ENCODE measurements at places on chromosomes 7 and 10.

DNA sequence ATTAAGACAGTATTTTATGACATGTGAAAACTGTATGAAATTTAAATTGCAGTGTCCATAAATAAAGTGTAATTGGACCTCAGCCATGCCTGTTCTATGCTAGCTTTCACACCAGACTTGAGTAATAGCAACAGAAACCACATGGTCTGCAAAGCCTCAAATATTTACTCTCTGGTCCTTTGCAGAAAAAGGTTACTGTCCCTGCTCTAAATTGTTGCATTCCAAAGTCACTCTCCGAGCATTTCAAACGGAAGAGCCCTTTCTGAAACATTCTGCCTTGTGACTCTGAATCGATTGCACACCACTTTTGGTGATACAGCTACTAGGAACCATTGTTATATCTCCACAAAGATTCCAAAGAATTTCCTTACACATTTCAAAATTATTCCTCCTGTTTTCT is 81.0 kb upstream of the STK17A start:
- no peaks in the 10 kb centered on the region for H3K27me3 ChIP-seq
- H3K4me1 ChIP-seq, result no peaks in the 10 kb centered on the region
- no peaks in the 10 kb centered on the region for H3K36me3 ChIP-seq
- H3K4me3 ChIP-seq, result no peak overlapping the region

DNA sequence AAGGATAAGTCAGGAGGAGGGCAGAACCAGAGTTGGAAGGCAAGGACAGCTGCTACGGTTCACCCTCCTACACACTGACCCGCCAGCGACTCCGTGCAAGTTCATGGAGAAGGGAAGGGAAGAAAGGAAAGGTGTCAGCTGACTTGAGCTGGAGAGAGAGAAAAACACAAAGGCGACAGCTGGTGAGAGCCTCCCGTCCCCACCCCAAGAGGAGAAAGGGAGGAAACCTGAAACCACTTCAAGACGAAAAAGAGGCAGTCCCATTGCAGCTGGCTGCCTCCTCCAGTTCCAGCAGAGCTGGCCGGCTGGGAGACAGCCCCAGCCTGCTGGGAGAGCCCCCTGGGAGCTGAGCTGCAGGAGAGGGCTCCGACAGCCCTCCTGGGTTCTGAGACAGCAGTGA is 75.2 kb downstream of the PARD3 start:
- peaks cover 23% of the 10 kb centered on the region for H3K4me1 ChIP-seq
- no peaks in the 10 kb centered on the region for H3K36me3 ChIP-seq
- DNase-seq, result no peak

DNA sequence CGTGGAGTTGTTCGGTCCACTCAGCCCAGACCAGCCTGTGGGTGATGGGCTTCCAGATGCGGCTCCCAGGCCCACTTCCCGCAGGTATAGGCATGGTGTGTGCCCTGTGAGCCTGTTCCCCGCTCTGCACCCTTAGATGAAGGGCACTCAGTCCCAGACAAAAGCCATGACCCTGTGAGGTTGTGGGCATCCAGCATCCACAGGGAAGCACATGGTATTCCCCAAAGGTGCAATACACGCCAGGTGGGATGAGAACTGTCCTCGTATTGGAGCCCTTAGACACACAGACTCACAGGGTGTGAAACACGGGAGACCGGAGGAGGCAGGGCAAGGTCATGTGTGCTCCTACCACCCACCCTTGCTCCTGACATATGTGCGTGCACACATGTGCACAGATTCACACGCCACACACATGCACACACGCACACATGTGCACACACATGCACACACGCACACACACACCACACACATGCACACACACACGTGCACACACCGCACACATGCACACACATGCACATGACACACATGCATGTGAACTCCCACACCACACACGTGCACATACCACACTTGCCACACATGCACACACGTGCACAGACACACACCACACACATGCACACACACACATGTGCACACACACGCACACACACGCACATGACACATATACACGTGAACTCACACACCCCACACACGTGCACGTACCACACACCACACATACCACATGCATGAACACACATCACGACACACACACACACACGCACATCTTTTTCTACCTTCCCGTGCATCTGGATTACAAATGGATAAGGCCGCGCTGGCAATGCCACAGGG is 319.4 kb downstream of the WDR37 start:
- no peak overlapping the region for H3K27ac ChIP-seq
- H3K36me3 ChIP-seq, result no peaks in the 10 kb centered on the region
- no peak overlapping the region for H3K4me3 ChIP-seq
- peaks cover 44% of the 10 kb centered on the region for H3K27me3 ChIP-seq
- no peaks in the 10 kb centered on the region for H3K4me1 ChIP-seq

DNA sequence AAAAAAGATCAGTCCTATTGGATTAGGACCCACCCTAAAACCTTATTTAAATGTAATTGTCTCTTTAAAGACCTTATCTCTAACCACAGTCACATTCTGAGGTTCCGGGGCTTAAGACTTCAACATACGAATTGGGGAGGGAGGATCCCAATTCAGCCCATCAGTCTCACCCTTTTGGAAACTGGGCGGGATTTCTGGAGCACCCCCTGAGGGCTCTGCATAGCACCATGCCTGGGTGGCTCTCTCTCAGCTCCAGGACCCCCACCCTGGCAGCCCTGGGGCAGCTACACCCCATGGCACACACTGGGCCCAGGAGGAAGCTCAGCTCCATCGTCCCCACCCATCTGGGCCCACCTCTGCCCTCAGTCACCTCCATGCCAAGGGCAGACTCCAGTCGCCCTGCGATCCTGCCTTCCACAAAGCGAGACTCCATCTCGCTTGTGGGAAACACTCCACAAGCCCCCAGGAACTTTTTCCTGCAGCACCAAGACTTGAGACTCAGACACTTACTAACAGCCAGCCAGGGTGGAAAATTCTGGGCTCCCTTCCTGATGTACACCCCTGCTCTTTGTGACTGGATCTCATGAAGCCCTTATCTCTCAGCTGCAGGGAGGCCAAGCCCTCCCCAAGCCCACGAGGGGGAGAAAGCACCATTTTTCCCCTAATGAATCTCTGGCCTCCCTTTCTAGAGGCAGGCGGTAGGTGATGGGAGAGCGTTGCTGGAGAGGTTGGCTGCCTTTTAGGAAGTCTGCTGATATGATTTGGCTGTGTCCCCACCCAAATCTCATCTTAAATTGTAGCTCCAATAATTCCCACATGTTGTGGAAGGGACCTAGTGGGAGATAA is 90.8 kb upstream of the KDM7A start:
- H3K27me3 ChIP-seq, result no peaks in the 10 kb centered on the region
- H3K4me3 ChIP-seq, result no peak overlapping the region
- no peaks in the 10 kb centered on the region for H3K4me1 ChIP-seq
- no peaks in the 10 kb centered on the region for H3K36me3 ChIP-seq
- no peak overlapping the region for H3K27ac ChIP-seq
- DNase-seq, result no peak

DNA sequence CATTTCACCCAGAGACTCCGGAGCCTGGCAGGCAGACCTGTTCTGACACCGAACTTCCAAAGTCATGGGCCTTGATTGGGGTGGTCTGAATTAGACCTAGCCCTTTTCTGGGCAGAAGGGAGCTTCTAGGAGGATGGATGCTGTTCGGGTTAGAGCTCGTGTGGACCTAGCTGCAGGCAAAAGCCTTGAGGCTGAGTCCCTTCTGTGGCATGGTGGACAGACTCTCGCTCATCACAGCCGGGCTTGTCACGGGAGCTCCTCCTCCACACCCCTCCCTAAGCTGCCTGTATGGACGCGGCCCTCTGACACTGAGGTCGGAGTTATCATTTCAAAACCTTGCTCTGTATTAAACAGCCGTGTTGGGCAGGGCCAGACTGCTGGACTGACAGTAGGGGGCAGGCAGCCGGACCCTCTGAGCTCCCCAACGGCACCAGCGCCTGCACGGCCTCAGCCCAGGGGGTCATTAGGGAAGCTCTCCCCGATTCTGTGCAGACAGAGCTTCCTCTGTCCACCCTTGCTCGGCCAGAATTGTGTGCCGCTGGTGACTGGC is 2.2 kb downstream of the IRF5 start:
- no peak overlapping the region for H3K27ac ChIP-seq

DNA sequence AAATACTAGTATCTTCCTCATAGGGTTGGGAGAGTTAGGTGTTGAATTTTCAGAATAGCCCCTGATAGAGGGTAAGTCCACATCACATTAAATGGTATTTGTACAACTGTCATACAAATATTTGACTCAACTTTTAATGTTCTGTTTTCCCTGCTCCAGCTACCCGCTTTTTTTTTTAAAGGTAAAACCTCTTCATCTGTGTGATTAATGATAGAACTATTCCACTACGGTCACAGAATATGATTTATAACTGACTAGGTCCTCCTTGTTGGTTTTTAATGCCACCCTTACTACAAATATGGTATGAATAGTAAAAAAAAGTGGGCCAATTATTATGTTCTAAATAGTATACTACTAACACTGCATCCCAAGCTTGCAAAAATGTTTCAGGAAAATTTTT is 15.6 kb upstream of the NRP1 start:
- H3K4me1 ChIP-seq, result no peaks in the 10 kb centered on the region
- H3K27me3 ChIP-seq, result no peaks in the 10 kb centered on the region
- no peaks in the 10 kb centered on the region for H3K36me3 ChIP-seq
- no peak for DNase-seq
- H3K4me3 ChIP-seq, result no peak overlapping the region

- DNase-seq, result no peak
- peak overlapping the region; percentile 73 for H3K4me3 ChIP-seq
- H3K4me1 ChIP-seq, result peaks cover 80% of the 10 kb centered on the region
- H3K27me3 ChIP-seq, result no peaks in the 10 kb centered on the region
These were observed 1.1 kb downstream of the ARHGAP12 start for GRCh38 chr10:31927565-31927883.

DNA sequence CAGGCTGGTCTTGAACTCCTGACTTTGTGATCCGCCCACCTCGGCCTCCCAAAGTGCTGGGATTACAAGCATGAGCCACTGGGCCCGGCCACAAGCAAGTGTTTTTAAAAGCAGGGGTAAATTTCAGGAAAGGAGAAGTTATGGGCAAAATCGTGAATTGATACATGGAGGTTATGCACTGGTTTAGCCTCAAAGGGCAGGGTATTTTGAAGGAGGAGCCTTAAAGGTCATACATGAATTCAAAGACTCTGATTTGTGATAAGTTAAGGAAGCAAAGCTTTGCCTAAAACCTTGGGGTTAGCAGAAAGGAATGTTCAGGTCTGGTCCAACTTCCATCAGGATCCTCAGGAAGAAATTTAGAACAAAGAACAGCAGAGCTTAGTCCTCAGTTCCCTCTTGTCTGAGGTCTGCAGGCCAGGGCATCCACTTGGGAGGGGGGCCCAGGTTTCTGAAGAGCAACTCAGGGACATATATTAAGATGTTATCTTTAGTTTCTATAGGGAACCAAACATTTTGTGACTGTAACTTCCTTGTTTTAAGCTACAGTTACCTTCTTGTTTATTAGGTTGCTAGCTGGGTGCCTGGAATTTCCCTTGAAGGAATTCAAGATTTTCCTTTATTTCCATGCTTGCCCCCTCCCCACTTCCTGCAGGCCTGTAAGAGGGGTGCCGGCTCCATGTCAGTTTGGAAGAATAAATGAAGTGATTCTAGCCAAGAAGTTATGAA is 2.8 kb upstream of the REPIN1 start:
- no peaks in the 10 kb centered on the region for H3K27me3 ChIP-seq
- H3K27ac ChIP-seq, result no peak overlapping the region
- peaks cover 13% of the 10 kb centered on the region for H3K4me1 ChIP-seq

GRCh38 chr10:11183015-11183414 is 165.3 kb downstream of the CELF2 start:
- no peaks in the 10 kb centered on the region for H3K36me3 ChIP-seq
- no peaks in the 10 kb centered on the region for H3K27me3 ChIP-seq
- H3K4me1 ChIP-seq, result no peaks in the 10 kb centered on the region

GRCh38 chr7:157278791-157279724 is 57.7 kb upstream of the DNAJB6 start:
- peaks cover 11% of the 10 kb centered on the region for H3K4me1 ChIP-seq
- DNase-seq, result no peak
- no peak overlapping the region for H3K4me3 ChIP-seq
